ENCODE measurements at places on chromosomes 11 and 22.

GRCh38 chr11:112886434-112887370, 74.5 kb upstream of the NCAM1 start:
- no peak for DNase-seq

DNA sequence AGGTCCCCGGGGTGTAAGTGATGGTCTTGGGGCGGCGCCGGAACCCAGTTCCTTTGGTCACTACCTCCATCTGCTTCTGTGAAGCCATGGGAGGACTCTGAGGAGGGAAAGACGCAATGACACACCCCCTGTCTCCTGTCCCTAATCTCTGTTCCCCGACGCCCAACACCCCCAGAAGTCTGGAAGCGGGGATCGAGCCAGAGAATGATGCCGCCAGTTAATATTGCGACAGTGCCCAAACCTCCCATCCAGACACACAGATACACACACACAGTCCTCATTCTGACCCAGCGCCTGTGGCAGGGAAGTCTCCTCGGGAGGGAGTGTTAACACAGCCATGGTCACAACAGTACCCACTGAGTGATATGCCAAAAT, 352 bp downstream of the C22orf23 start:
- no peak for DNase-seq

GRCh38 chr11:68215087-68215445, 2.0 kb upstream of the KMT5B start:
- DNase-seq: no peak

DNA sequence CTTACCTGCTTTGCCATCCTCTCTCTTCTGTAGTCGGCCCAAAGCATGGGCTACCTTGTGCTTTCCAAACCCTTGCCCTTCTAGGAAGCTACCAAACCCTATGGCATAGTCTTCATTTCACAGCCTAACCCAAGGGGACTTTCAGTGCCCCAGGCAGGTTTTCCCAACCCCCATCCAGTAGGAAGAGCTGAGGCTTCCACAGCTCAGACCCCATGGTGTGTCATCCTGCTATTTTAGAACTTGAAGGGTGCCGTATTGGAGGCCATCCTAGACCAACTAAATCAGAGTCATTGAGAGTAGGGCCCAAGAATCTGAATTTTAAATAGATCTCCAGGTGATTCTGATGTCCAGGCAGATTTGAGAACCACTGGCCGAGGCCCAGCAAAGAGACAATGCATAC, 31.9 kb upstream of the TUB start:
- no peak for DNase-seq

GRCh38 chr22:22397292-22397870, 111.2 kb downstream of the ZNF280B start:
- no peak for DNase-seq

- no peak for DNase-seq
Measured at GRCh38 chr22:30870451-30871345, 97.9 kb downstream of the MORC2 start.

DNA sequence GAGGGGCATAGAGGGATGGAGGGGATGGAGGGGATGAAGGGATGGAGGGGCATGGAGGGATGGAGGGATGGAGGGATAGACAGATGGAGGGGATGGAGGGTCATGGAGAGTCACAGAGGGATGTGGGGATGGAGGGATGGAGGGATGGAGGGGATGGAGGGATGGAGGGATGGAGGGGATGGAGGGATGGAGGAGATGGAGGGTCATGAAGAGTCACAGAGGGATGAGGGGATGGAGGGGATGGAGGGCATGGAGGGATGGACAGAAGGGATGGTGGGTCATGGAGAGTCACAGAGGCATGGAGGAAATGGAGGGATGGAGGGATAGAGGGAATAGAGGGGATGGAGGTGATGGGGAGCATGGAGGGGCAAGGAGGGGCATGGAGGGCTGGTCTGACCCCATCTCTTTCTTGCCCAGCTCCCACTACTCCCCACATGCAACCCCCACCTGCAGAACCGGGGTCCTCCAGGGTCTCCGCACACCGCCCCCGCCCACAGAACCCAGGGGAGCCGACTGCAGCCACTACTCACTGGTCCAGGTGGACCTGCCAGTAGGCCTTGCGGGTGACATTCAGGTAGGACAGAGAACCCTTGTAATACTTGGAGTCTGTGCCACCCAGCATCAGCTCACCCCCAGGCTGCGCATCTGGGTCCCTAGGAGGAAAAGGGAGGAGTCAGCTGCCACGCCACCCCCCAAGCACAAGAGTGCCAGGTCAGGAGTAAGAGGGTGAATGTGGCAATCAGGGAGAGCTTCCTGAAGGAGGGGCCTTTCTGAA, 4.2 kb upstream of the IFITM10 start:
- no peak for DNase-seq

- DNase-seq: no peak
Measured at GRCh38 chr22:46830841-46831240, 68.4 kb downstream of the TBC1D22A start.

DNA sequence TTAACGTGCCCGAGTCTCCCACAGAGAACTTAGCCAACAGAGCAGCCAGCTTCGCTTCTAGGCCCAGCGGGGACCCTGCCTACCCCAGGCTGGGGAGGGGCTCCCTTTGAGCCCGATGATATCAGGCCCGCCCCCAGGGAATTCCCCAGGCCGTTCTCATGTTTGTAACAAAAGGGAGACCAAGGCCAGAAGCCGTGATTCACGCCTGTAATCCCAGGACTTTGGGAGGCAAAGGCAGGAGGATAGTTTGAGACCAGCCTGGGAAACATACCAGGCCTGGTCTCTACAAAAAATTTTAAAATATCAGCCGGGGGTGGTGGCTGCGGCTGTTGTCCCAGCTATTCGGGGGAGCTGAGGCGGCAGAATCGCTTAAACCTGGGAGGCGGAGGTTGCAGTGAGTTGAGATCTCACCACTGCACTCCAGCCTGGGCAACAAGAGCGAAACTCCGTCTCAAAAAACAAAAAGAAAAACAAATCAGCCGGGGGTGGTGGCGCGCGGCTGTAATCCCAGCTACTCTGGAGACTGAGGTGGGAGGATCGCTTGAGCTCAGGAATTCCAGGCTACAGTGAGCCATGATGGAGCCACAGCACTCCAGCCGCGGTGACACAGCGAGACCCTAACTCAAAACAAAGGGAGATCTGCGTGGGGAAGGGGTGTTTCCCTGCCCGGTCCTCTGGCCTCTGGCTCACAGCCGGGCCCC, 1.7 kb downstream of the DRD4 start:
- DNase-seq: no peak

DNA sequence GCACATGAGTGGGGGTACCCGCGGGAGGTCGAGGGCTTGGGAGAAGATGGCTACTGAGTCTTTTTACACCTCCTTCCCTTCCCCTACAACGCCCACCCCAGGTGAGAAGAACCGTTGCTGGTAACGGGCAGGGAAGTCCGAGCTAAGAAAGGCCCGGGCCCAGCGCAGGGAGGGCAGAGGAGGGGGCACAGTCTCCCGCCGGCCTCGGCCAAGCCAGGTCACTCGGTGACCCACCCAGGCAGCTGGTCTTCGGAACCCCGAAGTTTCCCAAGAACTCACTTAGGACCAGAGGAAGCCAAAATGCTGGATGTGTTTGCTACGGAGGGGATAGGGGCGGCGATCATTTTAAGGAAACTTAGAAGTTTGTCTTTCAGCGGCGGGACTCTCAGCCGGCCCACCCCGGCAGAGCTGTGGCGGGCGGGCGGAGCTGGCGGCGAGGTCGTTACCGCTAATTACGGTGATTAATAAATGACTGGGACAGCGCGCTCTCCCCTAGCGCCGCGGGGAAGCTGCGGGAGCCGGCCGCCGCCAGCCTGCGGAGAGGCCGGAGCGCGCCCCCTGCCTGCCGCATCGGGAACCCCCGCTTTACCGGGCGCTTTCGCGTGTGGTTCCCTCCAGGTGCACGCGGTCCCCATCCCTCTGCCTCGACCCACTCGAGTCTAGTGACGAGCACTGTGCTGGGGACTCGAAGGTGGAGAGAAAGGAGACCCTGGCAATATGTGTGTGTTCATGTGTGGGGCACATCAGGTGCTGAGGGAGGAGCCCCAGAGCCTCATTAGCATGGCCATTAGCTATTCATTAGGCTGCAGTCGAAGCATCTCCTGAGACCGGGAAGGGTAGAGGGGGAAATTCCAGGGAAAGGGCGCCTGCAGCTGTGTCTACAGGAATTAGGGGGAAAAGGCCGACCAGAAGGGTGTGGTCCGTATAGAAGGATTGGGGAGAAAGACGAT, 945 bp downstream of the ROBO3 start:
- DNase-seq: peak; percentile 20

DNA sequence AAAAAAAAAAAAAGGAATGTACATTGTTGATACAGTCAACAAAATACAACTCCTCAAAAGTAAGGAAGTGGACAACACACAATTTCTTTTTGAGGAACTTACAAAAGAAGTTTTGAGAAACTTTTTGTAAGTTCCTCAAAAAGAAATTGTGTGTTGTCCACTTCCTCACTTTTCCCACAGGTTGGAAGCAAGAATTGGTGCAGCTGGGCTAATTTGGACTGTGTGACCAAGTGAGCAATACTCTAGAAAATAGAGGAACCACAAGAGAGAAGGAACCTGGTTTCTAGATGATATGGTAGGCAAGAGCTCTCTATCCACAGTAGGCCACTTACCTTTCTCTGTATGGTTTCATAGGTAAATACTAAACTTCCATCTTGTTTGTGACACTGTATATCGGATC, 1053.8 kb downstream of the LRRC4C start:
- DNase-seq: no peak

GRCh38 chr22:22074634-22075381, 92.2 kb upstream of the TOP3B start:
- DNase-seq: no peak

DNA sequence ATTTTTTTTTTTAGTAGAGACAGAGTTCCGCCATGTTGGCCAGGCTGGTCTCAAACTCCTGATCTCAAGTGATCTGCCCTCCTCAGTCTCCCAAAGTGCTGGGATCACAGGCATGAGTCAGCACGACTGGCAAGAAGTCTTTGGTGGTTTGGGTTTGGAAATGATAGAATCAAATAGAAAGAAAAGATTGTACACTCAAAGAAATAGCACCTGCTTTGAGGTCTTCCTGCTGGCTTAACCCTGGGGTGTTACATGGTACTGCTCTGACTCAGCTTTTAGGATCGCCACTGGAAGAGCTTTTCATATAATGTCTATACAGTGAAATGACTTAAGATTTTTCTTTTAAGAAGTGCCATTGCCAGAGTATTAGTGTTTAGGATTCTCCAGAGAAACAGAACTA, 50.2 kb downstream of the JAM3 start:
- DNase-seq: no peak

DNA sequence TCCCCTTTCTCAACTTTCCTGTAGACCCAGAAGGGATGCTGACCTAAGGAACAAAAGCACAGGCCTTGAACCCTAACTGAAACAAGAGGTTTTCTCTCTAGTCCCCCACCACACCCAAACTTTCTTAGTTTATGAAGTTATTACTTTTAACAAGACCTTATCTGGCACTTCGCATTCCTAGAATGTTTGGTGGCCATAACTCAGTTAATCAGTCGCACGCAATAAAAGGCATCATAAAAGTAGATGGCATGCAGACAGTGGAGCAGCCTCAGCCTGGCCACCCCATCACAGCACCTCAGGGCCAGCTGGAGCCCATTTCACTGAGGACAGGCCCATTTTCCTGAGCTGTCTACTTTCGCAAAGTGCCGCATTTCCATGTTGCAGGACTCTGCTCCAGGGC, 301.9 kb downstream of the OPCML start:
- no peak for DNase-seq

GRCh38 chr11:14411818-14412217, 52.8 kb upstream of the RRAS2 start:
- DNase-seq: no peak

DNA sequence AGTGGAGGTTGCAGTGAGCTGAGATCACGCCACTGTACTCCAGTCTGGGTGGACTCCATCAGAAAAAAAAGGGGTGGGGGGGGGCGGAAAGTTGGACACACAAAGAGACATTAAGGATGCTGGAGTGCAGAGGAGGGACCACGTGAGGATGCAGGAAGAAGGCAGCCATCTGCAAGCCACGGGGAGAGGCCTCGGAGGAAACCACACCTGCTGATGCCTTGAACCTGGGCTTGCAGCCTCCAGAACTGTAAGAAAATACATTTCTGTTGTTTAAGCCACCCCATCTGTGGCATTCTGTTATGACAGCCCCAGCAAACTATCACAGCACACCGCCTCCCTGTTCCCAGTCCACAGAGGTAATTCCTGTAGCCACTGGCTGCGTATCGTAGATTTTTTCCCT, 9.2 kb upstream of the STIP1 start:
- DNase-seq: no peak

DNA sequence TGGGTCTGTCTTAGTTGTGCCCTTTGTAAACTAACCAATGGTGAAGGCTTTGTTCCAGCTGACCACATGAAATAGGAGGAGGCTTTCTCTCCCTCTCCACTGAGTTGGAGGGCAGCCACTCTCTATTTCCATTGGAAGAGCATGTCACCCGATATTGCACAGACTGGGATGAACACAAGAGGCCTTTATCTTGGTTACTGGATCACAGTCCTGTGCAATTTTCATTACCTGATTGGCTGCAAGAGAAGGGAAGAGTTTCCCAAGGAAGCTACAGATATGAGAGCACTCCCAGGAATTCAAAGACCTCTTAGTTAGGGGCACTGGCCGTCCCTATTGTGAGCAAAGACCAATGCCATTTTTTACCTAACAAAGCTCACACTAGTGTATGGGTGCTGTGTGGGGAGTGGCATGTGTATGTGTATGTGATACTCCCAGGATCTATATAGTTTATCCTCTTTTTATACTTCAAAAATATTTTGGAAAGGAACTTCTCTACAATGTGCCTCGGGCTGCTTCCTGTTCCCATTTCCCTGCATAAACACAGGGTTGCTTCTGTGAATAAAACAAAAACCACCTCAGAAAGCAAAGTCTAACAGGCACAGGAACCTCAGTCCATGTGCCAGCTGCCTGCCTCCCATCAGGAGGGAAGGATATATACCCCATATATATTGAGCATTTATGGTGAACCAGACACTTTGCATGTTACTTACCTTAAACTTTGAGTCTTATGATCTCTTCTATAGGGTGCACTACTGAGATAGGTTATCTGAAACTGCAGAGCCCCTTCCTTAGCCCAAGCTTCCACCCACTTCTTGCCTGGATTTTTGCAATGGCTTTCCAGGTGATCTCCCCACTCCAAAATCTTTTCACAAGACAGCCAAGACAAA, 126.5 kb downstream of the RASSF10 start:
- DNase-seq: no peak

DNA sequence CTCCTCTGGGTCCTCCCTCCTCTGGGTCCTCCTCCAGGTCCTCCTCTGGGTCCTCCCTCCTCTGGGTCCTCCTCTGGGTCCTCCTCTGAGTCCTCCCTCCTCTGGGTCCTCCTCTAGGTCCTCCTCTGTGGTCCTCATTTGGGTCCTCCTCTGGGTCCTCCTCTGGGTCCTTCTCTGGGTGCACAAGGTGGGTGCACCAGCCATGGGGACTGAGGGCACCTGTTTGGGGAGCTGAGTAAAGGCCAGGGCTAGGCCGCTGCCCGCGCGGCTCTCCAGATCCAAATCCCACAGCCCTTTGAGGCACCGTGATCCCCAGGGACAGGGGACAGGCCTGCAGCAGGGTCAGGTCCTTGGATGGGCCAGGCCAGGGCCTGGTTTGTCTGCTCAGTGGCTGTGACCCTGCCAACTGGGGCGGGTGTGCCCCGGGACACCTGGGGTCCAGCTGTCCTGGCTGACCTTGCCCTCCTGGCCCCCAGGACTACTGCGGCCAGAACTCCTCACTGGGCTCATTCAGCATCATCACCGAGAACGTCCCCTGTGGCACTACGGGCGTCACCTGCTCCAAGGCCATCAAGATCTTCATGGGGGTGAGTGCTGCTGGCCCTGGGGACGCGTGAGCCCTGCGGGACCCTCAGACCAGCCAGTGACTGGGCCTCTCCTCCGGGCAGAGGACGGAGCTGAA, 12.7 kb downstream of the MUC2 start:
- DNase-seq: no peak

GRCh38 chr11:74683941-74684481, 47.2 kb downstream of the CHRDL2 start:
- DNase-seq: no peak
